ENCODE measurements at places on chromosomes 16 and 17.

GRCh38 chr16:87652799-87653198 lies 50.5 kb downstream of the JPH3 start:
- DNase-seq, result no peak

- DNase-seq, result no peak
Measured at GRCh38 chr16:46916980-46917379, 32.8 kb downstream of the GPT2 start.

GRCh38 chr17:48244121-48244711 lies 136.7 kb downstream of the SNX11 start:
- peak; percentile 18 for DNase-seq

GRCh38 chr16:27628241-27628942 lies 78.4 kb downstream of the KATNIP start:
- no peak for DNase-seq

- no peak for DNase-seq
Measured at GRCh38 chr16:66378741-66379570, 12.5 kb downstream of the CDH5 start.

DNA sequence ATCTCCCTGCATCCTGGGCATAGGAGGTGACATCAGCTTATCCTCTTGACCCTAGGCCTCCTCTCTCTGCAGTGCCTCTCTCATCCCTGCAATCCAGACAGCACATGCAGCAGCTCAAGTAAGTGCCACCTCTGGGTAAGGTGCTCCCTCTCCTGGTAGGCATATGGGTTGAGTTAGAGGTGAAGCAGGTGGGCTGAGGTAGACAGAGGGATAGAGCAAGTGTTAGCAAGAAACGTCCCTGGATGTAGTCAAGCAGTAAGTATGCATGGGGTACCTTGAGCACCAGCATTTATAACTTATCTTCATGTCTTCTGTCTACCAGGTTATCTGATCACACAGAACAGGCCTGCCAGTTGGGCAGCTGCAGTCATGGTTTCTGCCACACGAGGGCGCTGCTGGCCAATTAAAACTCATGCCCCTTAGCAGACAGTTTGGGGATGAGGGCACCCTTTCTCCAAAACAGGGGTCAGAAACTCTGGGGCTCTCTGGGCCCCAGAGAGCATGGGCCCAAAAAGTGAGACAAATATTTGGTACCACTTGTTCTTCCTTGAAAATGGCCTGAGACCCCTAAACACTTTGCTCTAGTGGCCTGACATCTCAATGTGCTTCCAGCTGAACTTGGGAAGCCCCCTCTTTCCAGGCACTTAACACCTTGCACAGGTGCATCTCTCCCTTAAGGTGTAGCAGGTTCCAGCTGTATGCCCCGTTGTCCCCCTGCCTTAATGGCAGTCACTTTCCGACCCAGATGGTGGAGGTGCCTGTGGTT lies 59.8 kb downstream of the NEUROD2 start:
- DNase-seq, result peak; percentile 48

- DNase-seq, result peak; percentile 91
Measured at GRCh38 chr17:40810494-40810893, 10.7 kb upstream of the KRT28 start.

- no peak for DNase-seq
Measured at GRCh38 chr16:4152267-4152666, 36.0 kb upstream of the ADCY9 start.

GRCh38 chr16:9123871-9124270 lies 32.4 kb downstream of the HAPSTR1 start:
- peak; percentile 86 for DNase-seq

DNA sequence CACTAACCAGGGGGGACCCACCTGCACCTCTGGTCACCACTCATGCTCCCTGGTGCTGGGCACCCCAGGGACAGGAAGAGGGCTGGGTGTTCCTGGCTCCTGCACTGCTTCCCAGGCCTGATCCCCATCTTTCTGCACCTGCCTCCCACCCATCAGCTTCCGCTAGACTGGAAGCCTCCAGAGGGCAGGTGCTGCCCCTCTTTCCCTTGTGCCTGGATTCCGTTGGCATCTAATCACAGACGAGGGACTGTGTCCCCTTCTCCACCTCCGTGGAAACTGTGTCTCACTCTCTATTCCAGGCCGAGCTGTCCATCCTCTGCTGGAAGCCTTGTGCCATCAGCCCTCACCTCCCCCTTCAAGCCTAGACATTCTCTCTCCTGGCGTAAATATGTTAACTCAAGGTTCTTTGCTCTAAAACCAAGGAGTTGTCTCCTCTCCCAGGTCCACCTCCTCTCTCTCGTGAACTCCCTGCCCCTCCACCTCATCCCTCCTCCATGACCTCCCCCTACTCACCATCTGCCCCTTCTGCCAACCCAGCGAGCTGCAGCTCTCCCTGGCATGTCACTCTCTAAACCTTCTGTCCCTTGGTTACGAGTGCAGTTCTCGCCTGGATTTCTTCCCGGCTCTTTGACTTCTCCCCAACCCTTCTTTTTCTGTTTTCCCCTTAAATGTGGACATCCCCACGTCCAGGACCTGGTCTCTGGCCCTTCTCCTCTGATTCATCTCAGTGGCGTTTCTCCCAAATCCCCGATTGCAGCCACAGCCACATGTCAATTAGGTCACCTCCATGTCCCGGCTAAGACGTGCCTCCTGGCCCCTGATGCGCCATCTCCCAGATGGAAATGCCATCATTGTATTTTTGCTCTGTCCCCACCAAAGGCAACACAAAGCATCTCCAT lies 107.7 kb downstream of the SEC14L1 start:
- DNase-seq, result no peak

DNA sequence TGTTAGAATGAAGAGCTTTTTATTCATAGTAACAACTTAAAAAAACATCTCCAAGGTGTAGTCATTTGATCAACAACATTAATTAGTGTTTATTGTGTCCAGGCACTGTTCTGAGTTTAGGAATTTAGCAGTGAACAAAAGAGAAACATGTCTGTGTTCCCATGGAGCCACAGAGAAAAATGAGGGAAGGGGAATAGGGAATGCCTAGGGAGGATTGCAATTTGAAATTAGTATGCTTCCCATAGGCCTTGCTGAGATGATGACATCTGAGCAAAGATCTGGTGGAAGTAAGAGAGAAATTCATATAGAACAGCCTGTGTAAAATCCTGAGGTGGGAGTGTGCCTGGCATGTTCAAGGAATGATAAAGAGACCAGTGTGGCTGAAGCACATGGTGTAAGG lies 318.0 kb downstream of the BCAS3 start:
- no peak for DNase-seq

DNA sequence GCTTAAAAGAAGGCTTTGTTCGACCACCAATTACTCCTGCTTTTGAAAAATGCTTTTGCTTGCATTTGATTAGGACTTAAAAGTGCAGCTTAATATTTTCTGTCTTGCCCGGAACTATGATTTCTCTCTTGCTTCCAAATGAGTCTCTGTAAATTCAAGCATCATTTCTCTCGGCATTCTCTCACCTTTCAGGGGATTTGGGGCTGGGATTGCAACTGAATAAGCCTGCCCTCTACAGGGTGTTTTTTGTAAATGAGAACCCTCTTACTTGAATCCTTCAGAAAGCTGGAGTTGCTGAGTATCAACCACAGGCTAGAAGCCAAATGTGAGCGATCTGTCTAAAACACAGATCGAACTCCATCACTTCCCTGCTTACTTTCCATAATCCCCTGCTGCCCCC lies 234.6 kb downstream of the TMEM114 start:
- DNase-seq, result no peak

- DNase-seq, result no peak
Measured at GRCh38 chr16:61813339-61813738, 222.9 kb downstream of the CDH8 start.

DNA sequence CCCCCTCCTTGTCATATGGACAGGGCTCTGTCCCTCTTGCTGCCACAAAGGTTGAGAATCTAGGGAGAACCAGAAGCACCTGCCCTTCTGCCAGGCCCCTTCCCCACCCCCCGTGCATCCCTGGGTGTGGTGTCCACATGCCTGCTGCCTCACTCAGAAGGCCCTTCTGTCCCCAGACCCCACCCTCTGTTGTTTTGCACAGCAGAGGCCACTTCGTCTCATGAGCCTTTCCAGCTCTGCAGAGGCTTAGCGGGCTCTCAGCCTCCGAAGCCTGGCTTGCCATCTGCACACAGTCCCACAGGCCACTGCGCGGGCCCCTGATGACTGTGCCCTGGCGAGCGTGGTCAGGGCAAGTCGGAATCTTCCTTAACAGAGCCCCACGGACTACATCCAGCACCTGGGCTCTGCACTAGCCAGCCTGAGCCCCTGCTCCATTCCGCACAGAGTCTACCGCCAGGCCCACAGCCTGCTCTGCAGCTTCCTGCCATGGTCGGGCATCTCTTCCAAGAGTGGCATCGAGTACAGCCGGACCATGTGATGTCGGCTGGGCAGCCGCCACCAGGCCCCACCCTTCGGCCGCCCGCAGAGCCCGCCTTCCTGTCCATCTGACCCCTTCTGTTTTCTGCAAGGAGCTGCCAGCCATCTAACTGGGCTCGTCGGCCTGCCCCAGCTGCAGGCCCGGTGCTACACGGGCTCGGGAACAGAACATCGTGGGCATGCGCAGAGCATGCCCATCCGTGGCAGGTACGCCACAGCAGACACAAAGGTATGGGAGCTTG lies 10.8 kb downstream of the C16orf90 start:
- no peak for DNase-seq

GRCh38 chr17:647324-648197 lies 67.1 kb downstream of the VPS53 start:
- DNase-seq, result no peak

GRCh38 chr17:75876190-75876937 lies 2.0 kb downstream of the TRIM47 start:
- peak; percentile 70 for DNase-seq

GRCh38 chr17:71725811-71726210 lies 395.0 kb upstream of the SOX9 start:
- DNase-seq, result no peak

- peak; percentile 62 for DNase-seq
Measured at GRCh38 chr16:50741225-50741780, 583 bp upstream of the CYLD start.

GRCh38 chr17:43719578-43719977 lies 39.0 kb downstream of the SOST start:
- DNase-seq, result no peak

DNA sequence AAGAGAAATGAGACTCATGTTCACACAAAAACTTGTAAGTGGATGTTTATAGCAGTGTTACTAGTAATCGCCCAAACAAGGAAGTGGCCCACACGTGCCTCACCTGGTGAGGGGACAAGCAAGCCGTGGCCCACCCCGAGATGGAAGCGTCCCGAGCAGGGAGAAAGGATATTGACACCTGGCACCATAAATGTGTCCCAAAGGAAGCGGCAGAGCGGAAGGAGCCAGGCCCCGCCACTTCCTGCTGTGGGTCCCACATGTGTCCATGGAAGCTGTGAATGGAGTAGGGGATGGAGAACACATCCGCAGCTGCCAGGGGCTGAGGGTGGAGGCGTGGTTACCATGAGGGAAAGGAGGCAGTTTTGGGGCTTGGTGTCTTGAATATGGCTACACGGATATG lies 18.9 kb downstream of the KCNJ18 start:
- no peak for DNase-seq

- DNase-seq, result no peak
Measured at GRCh38 chr16:31110106-31111034, 2.2 kb downstream of the BCKDK start.

DNA sequence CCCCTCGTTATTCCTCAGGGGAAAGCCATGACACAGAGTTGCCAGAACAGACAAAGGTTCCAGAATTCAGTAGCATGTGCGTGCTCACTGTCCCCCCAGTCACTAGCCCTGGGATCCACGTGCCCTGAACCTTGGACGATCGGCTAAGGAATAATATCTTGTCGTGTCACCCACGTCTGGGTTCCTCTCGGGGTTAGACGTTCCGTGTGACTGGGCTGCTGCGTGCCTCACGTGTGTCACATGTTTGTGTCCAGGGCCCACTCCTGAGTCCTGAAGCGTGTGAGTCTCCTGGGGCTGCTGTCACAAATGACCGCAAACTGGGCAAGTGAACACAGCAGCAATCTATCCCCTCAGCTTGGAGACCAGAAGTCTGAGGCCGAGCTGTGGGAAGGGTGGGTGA lies 12.4 kb upstream of the ZNF469 start:
- no peak for DNase-seq

- peak; percentile 39 for DNase-seq
Measured at GRCh38 chr16:71933913-71934695, 38.8 kb downstream of the IST1 start.

DNA sequence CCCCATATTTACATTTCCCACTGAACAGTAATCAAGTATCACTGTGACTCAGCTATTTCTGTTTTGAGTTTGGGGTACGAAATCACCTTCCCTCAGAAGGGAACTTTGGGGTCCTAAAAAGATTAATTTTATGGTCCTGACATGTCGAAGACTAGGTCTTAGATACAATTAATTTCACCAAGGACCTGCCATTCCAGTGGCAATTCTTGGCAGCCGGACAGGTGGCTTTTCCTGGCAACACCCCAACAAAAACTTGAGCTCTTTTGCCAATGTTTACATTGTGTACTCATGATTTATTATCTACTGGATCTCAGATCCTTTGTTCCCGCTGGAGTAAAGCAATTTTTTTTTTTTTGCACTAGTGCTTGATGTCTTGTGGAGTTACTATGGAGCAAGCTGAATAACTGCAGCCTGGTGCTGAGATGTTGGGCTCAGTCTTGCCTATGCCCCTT lies 14.4 kb downstream of the SLFN5 start:
- DNase-seq, result peak; percentile 89

GRCh38 chr16:75860326-75861053 lies 134.2 kb upstream of the CPHXL start:
- peak; percentile 16 for DNase-seq

DNA sequence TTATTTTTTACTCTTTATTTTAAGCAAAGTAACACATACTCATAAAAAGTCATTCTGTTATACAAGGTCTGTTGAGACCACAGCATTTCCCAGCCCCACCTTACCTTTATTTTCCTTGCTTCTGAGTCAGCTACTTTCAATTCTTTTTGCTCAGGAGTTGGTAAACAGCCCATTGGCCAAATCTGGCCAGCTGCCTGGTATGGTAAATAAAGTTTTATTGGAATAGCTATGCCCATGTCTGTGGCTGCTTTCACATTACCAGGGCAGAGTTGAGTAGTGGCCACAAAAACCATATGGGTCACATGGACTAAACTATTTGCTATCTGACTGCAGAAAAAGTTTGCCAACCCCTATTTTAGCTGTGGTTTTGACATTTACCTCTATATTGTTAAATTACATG lies 3.4 kb upstream of the NSRP1 start:
- DNase-seq, result peak; percentile 35

- DNase-seq, result no peak
Measured at GRCh38 chr16:67780847-67781564, 25.4 kb downstream of the RANBP10 start.

GRCh38 chr16:13708347-13709120 lies 211.4 kb upstream of the ERCC4 start:
- DNase-seq, result no peak

GRCh38 chr17:73323409-73324159 lies 11.8 kb upstream of the CDC42EP4 start:
- DNase-seq, result peak; percentile 36

DNA sequence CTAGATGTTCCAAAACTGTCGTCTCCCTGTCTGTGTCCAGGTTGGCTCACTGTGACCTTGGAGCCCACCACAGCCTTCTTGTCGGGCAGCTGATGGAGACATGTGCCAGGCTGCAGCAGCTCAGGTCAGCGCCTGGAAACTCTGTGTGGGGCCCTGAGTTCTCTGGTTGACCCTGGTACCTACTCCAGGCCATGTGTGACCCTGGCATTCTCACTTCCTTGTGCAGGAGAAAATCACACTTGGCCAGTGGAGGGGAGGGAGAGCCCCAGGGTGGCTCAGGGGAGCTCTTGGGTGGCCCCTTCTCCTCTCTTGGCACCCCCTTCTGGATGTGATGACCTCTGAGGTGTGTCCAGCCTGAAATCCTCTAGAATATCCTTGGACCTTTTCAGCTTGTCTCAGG lies 25.0 kb upstream of the CPNE2 start:
- no peak for DNase-seq

- DNase-seq, result no peak
Measured at GRCh38 chr17:1786708-1787107, 24.8 kb downstream of the SERPINF1 start.
